Hematopoietic multipotent progenitor cell treated with erythropoietin and hydrocortisone succinate and interleukin-3 and kit ligand, for 4 days (in vitro differentiated cells): ENCODE measurements at places on chromosomes 3 and 15.

GRCh38 chr3:54066253-54066652, 56.1 kb upstream of the CACNA2D3 start:
- no peak for DNase-seq

DNA sequence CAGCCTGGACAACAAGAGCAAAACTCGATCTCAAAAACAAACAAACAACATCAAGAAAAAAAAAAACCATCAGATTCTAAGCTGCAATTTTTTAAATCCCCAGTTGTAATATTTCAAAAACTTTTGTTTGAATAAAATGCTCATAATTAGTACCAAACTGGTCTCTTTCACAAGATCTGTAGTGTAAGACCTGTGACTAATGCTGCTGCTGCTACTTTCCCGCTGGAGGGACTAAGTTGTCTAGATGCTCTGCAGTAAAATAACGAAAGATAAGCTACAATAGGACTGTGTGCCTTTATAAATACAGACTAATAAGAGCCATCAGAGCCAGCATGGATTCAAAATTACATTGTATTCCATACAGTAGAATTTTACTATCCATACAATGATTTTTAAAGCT, 45.4 kb downstream of the TM4SF4 start:
- no peak for DNase-seq

DNA sequence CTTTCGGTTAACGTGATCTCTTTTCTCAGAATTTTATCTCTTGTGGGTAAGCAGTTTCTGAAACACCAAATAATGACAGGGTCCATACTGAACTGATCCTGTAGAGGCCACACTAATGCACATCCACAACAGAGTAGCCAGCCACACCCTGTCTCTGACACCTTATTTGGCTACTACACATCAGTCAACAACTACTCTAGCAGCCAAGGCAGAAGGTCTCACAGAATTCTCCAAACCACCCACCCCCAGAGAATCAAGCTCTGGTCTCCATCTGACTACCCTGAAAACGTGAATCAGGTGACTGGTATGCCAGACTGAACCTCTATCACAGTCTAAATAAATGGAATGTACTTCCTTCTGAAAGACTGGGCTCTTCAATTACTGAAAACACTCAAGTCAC, 38.0 kb downstream of the EDC3 start:
- DNase-seq, result peak; percentile 37

- DNase-seq, result no peak
These were observed 16.5 kb downstream of the DUSP7 start for GRCh38 chr3:52039846-52040245.
